ENCODE measurements at places on chromosomes 16 and 17.

DNA sequence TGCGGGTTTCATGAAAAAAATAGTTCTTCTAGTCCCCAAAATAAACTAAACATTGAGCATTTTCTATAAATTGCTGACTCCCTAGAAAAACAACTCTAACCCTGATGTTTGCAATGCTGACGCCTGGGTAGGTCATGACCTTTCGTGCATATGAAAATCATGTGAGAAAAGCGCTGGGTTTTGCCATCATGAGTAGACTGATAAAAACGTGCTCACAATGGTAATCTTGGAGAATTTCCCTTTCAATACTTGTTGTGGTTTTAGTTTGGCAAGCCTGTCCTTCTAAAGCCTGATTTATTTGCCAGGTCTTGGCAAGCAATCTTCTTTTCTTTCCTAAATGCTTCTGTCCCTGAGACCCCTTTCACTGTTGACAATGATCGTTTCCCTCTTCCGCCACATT lies 4.0 kb upstream of the CLEC10A start:
- DNase-seq: no peak

GRCh38 chr16:73337373-73338296 lies 289.7 kb upstream of the ZFHX3 start:
- no peak for DNase-seq

GRCh38 chr16:48235556-48236136 lies 8.5 kb upstream of the LONP2 start:
- no peak for DNase-seq

- DNase-seq: no peak
Observed at GRCh38 chr17:58802188-58802587, 46.5 kb downstream of the PPM1E start.

DNA sequence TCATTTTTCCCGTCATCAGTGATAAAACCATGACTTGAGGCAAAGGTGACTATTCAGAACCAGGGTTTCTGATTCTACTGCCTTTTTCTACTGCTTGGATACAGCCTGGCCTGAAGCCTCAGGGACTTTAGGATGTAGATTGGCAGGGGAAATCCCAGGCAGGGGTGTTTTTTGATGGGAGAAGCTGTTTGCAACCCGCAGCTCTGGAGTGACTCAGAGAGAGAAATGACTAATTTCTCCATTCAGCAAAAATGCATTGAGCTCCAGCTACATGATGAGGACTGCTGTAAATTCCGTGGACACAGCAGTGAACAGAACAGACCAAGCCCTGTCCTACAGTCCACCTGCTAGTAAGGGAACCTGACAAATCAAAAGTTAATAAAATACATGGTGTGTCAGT lies 560.6 kb downstream of the CDH13 start:
- no peak for DNase-seq

GRCh38 chr17:43468691-43469139 lies 15.1 kb upstream of the DHX8 start:
- no peak for DNase-seq

GRCh38 chr16:85385463-85386331 lies 227.4 kb upstream of the GSE1 start:
- DNase-seq: no peak

DNA sequence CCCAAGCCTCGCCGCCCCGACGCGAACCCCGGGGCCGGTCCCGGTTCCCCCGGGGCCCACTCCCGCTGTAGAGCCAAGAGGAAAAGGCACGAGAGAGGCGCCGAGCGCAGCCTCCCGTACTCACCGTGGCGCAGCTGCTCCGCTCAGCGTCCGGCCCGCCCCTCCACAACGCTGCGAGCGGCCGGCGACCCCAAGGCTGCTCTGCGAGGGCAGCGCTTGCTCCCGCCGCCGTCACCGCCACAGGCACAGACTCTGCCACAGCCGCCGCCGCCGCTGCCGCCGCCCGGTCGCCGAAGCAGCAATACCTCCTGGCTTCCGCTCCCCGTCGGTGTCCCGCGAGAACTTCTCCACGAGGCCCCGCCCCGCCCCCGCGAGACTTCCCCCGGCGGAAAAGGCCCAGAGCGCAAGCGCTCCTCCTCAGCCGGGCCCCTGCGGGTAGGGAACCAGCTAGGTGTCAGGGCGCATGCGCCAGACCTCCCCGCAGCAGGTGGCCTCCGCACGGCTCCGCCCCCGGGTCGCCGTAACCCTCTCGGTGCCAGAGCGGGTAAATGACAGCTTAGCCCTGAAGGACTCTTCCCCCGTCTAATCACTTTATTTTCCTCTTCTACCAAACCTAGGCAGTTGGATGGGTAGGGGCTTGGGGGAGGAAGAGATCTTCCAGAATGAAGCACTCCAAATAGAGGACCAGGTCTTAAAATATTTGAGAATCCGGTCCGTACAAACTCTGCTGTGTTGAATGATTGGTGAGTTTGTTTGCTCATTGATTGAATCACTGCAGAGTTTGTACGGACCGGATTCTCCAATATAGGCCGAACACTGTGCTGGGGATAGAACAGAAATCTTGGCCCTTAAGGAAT lies at the start of gene GRB2:
Gene GRB2, minus strand, starts transcription at position 314 of the 857 bp plus-strand sequence. CDS start 12,050 bp downstream, outside the sequence.
- DNase-seq: peak; percentile 100

GRCh38 chr16:70381604-70382342 lies 35.1 kb downstream of the DDX19A start:
- DNase-seq: no peak

GRCh38 chr16:87956365-87957231 lies 5.4 kb downstream of the BANP start:
- no peak for DNase-seq

DNA sequence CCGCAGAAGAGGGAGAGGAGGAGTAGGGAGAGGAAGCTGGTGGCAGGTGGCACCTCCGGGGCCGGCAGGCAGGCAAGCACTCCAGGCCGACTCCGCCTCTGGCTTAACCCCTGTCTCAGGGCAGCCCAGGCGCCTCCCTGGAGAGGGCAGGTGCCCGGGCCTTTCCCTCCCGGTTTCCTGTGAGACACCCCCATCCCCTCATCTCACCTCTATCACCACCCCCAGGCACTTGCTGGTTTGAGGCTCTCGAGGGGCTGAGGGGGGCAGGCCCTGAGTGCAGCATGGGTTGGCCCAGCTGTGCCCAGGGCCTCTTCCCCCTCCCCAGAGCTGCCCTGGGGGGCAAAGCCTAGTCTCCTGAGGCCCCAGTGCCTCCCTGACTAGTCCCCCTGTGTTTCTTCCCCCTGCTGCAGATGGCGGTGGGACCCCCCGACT lies 6.0 kb downstream of the DOC2A start:
- no peak for DNase-seq

DNA sequence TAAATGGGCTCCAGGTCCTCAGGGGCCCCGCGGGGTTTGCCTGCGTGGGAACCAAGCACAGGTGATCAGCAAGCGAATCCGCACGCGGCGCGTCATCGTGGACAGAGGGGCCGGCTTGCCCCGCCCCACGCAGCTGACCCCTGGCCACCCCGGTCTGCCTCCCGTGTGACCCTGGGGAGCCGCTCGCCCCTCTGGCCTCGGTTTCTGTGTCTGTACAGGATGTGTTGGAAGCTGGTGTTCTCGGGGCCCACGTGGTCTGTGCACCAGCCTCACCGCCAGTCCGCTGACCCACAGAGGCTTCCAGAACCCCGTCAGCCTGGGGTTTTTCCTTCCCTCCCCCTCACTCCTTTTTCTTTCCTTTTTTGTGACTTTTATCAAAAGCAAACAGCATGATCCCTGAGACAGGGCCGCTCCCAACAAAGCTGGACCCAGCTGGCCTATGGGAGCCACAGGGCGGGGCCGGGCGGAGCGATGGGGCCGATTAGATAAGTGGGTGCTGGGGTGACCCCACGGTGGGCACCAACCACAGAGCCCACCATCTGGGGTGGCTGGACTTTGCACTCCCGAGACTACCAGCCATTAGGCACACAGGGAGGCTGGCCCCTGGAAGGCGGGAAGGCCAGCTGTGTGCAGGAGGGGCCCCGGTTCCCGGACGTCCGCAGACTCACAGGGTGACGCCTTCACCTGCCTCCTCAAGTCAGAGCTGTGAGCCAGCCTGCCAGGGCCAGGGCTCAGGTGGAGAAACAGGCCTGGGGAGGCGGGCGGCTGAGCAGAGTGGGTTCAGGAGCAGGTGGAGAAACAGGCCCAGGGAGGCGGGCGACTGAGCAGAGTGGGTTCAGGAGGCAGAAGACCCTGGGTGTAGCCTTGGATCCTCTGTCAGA lies 56.0 kb downstream of the ZFPM1 start:
- no peak for DNase-seq

GRCh38 chr16:84341528-84342295 lies 26.6 kb upstream of the ATP2C2 start:
- no peak for DNase-seq

GRCh38 chr16:88920618-88921590 lies 54.4 kb upstream of the PABPN1L start:
- DNase-seq: peak; percentile 68

Measured in endothelial cell (in vitro differentiated cells).